ENCODE measurements at places on chromosomes 3 and 15. TPM values are rescaled to one million over a fixed set of nuclear protein-coding genes. Genes with fewer than 3 reads are reported as not detected.

- DNase-seq = no peak
Observed at GRCh38 chr3:188279502-188280335, 125.8 kb downstream of the LPP start.

- no peak for DNase-seq
Observed at GRCh38 chr15:59013246-59013873, 25.9 kb downstream of the RNF111 start.

GRCh38 chr3:49199239-49199899 is 28.0 kb downstream of the KLHDC8B start:
- DNase-seq = peak; percentile 33

DNA sequence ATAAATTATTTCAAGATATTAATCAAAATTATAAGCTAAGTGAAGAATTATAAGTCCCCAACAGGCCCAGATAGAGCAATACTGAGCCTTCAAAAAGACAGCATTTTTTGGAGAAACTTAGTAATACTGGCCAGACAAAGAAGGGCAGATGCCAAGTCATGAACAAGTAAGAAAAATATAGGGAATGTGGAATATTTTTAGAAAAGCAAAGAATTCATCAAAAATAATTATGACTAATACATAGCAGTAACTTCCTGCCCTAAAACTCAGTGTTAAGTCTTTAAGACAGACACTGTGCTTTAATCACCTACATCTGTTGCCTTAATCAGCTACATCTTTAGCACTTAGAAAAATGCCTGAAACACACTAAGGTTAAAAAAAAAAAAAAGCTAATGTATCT is 31.2 kb downstream of the DPH6 start:
- no peak for DNase-seq

GRCh38 chr15:90024406-90024805 is 23.3 kb downstream of the ZNF710 start:
- DNase-seq = no peak

The LRRFIP2 gene
- total RNA-seq = 57.9 TPM

The TMEM158 gene
- total RNA-seq = 16.5 TPM

- no peak for DNase-seq
Observed at GRCh38 chr15:90529371-90530249, at the start of gene CRTC3. Gene CRTC3, plus strand, starts transcription at chr15:90529923. Its CDS starts 149 bp downstream, at chr15:90530072.

- no peak for DNase-seq
Observed at GRCh38 chr3:52388933-52389332, 56.0 kb downstream of the SEMA3G start.

DNA sequence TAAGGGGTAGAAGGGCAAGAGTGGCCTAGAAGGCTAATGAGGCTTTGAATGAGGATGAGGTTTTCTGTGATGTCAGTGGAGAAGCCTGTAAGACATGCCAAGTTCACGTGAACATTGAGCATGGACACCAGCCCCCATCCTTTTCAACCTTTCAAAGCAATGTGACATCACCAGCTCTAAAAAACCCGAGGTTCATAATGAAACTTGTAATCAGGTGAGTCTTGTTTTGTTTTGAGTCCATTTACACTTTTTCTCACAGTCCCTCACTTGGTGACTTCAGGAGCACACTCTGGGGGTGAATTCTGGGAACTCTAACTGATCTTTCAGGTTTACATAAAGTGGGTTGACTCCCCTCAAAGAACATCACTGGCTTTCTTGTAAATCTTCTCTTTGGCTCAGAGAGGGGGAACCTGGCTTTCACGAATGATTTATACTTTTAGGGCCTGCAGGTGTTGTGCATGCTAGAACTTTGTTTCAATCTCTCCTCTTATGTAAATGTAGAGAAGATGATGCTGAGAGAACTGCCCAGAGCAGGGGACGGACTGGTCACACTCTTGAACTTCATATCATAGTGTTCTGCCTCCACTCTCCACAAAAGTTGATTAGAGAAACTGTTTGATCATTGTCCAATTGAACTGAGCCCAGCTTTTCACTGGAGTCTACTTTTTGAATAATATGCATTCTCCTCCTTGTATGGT is 224.7 kb upstream of the SATB1 start:
- no peak for DNase-seq

DNA sequence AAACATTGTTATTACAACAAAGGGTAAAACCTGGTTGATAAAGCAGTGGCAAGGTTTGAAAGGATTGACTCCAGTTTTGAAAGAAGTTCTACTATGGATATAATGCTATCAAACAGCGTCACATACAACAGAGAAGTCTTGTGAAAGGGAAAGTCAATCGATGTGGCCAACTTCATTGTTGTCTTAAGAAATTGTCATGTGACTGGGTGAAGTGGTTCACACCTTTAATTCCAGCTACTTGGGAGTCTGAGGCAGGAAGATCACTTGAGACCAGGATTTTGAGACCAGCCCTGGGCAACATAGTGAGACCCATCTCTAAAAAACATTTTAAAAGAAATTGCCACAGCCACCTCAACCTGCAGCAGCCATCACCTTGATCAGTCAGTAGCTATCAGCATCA is 6.2 kb upstream of the LXN start:
- no peak for DNase-seq

GRCh38 chr3:16836505-16837237 is 48.1 kb upstream of the PLCL2 start:
- no peak for DNase-seq

The SNX22 gene
- not detected for total RNA-seq

GRCh38 chr15:52496776-52497470 is 31.8 kb downstream of the MYO5A start:
- DNase-seq = no peak

DNA sequence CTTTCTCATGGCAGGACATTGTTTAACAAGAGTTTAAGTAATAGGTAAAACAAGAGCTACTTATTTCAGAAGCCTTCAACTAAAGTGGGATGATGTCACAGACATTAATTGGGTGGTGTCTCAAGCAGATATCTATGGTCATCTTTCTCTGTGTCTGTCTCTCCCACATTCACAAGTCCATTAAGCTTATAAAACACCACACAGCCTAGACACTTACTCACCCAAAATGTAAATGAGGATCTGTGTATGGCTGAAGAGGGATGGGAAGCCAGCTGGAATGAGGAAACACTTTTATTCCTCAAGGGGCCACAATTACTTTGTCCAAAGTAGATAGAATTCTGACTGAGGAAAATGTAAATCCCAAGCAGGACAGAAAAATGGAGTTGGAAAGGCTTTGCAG is 183.8 kb downstream of the THRB start:
- no peak for DNase-seq

- DNase-seq = no peak
Observed at GRCh38 chr3:153330901-153331300, 168.9 kb downstream of the RAP2B start.

GRCh38 chr3:105166893-105167292 is 199.8 kb upstream of the ALCAM start:
- DNase-seq = no peak

- DNase-seq = no peak
Observed at GRCh38 chr15:64068133-64068532, 21.8 kb upstream of the DAPK2 start.

The NOX5 gene
- total RNA-seq = not detected

The SCN5A gene
- 3.1 TPM for total RNA-seq

- DNase-seq = no peak
Observed at GRCh38 chr3:136712941-136713340, 39.2 kb downstream of the STAG1 start.

DNA sequence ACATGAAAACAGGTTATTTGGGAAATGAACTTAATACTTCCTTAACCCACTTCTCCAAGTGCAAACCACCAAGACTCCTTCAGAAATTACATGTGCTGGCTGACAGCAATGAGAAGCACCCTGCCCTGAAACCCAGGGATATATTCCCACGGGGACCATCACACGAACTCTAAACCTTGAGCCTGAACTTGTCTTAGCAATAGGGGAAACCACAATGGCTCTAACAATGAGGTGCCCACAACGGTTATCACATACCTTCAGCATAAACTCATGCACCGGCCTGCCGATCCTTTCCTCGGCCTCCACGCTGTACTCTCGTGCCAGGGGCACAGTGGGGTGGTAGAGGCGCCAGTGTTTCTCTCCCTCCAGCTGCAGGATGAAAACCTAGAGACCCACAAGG is 13.4 kb downstream of the RIOX2 start:
- DNase-seq = no peak

DNA sequence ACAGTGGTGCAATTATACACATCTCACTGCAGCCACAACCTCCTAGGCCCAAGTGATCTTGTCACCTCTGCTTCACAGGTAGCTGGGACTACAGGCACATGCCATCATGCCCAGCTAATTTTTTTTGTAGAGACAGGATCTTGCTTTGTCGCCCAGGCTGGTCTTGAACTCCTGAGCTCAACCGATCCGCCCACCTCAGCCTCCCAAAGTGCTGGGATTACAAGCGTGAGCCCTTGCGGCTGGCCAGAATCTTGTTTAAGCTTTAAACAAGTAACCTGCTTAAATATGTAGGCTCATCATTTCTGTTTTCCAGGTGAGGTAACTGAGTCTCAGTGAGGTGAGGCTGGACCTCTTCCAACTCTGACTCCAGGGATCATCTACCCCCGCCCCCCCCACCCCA is 7.7 kb upstream of the PSTPIP1 start:
- DNase-seq = no peak

All from glomerular endothelial cell (primary cell).